ENCODE measurements at places on chromosomes 13 and 19.

- DNase-seq, result no peak
Observed at GRCh38 chr13:40315416-40316064, 350.9 kb downstream of the FOXO1 start.

DNA sequence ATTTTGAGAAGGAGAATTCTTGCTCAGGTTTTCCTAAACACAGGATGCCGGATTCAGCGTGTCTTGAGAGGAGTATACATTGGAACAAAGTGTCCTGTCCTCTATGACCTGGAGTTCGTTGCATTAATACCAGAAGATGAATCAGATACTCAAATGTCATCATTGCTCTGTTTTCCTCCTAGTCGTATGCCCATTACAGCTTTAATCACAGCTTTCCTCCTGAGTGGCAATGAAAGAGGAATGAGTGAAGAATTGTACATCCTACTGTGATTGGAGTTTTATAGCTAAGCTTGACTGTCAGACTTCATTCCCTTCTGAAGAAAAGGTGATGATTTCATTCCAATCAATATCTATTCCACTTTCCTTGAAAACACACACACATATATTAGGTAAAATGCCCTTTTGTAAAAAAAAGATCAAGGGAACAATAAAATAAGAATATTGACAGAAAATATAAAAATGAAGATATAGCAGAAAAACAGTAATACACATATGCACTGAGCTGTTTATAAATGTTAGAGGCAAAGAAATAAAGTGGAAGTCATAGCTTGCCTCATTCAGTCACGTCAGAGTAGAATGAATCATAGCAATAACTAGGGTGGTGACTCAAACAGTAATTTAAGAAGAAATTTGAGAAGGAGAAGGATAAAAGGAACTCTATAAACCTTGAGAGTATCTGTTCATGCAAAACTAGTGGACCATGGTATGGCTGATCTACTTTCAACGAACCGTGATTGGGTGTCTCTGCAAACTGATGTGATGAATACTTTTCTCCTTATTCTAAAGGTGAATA lies 501.5 kb downstream of the SUCLA2 start:
- DNase-seq, result no peak

GRCh38 chr13:41565846-41566245 lies 108.5 kb downstream of the RGCC start:
- no peak for DNase-seq

GRCh38 chr19:30011051-30011578 lies 69.1 kb downstream of the URI1 start:
- no peak for DNase-seq

DNA sequence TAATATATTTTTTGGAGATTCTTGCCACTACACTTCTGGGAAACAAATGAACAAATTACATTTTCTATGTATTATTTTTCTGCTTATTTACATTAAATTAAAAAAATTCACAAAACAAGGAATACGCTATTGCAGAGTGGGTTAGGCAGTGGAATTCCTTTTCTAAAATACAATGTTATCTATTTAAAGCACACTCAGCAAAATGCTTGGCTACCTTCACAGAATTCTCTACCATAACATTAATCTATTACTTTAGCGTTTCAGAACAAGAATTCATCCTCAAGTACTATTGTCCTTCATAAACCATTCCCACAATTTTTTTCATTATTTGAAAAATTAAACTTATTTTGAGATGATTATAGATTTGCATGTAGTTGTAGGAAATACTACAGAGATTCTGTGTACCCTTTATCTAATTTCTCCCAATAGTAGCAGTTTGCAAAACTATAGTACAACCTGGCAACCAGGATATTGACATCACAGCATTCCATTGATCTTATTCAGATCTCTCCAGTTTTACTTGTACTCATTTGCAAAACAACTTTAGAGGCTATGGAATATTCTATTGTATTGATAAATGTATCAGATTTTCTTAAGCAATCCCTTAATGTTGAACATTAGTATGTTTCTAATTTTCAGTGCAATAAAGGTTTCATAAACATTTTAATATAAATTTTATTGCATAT lies 120.9 kb downstream of the DLEU7 start:
- no peak for DNase-seq

DNA sequence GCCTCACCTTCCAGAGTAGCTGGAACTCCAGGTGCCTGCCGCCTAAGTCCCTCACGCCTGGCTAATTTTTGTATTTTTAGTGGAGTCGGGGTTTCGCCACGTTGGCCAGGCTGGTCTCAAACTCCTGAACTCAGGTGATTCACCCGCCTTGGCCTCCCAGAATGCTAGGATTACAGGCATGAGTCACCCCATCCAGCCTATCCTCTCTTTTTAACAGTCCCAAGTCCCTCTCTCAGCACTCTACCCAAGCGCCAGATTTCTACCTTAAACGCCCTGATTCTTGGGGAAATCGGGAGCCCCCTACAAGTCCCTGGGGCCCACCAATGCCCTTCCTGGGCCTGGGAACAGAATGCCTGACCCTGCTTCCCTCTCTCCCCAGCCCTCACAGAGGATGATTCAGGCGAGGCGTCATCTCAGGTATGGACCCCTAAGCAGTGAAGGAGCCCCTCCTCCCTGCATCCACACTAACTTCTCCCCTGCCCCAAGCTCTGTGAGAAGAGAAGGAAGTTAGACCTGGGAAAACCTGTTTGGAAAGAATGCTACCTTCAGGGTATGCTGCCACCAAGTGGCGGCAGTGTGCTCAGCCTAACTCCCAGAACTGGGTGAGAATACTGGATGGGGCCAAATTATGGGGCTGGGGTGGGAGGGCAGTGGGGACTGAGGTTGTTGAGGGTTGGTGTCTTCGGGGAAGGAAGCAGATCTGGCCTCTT lies 20.8 kb upstream of the EBI3 start:
- DNase-seq, result peak; percentile 30

- no peak for DNase-seq
Observed at GRCh38 chr13:99065235-99066015, 87.6 kb upstream of the DOCK9 start.

DNA sequence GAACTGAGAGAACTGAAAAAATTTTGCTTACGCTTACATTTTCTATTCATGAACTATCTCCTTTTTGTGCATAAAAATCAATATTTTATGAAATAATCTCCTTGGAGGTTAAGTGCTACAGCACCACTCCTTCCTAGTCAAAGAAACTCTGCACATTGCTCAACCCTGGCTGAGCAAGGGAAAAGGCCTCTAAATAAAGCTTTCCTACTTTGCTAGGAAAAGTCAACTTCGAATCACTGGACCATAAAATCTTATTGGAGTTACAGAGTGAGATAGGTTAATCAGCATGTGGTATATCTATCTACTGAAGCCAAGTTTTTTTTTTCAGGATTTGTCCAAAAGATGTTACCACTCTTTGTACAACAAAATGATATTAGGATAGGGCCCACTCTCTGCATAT lies 57.5 kb upstream of the HMGB1 start:
- DNase-seq, result no peak

GRCh38 chr13:96527497-96527896 lies 437.6 kb downstream of the HS6ST3 start:
- no peak for DNase-seq

DNA sequence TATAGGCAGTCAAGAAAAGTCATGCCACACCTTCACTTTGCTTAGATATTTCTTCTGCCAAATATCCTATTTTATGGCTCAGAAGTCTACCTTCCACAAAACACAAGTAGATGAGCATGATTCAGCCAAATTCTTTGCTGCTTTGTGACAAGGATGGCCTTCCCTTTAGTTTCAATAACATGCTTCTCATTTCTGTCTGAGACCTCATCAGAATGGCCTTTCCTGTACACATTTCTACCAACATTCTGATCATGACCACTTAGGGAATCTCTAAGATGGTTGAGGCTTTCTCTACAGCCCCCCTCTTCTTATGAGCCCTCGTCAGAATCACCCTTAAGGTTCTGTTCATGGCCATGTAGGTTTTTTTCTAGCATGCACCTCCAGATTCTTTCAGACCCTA lies 96.2 kb downstream of the COL4A2 start:
- no peak for DNase-seq

DNA sequence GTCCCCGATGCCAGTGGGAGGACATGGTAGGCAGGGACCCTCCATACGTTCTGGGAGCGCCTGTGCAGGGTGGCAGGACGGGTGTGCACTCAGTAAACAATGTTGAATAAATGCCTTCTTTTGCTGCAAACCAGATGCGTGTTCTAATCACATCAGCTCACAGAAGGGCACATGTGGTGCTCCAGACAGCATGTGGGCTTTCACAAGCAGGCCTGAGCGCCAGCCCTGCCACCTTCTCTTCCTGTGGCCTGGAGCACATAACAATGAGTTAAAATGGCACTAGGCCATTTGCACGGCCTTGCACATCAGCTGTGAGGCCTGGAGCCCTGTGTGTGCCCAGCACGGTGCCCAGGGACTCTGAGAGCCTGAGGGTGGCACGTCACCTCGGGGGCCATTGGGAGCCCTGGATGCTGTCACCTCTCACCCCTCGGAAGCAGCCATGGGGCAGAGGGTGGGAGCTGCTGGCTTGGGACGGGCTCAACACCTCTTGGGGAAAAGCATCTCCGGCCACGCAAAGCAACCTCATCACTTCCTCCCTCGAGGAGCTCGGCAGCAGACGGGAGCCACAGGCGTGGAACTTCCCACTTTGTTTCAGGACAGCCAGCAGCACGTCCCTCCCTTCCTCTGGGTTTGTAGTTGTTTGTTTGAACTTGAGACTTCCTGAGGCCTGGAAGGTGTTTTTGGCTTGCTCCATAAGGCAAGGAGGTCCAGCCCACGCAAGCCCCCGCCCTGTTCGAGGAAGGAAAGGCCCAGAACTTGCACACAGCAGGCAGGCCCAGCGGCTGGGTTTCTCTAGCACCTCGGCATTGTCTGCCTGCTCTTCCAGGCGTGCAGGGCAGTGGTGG lies 9.8 kb downstream of the MCF2L start:
- DNase-seq, result no peak

GRCh38 chr13:66532845-66533244 lies 697.3 kb downstream of the PCDH9 start:
- no peak for DNase-seq

- DNase-seq, result no peak
Observed at GRCh38 chr13:34085204-34085603, 267.3 kb downstream of the RFC3 start.

GRCh38 chr13:47407808-47408207 lies 511.0 kb upstream of the HTR2A start:
- no peak for DNase-seq

GRCh38 chr13:99199541-99200431 lies 868 bp upstream of the UBAC2 start:
- no peak for DNase-seq

- no peak for DNase-seq
Observed at GRCh38 chr13:49584771-49585182, 581 bp downstream of the RCBTB1 start.

DNA sequence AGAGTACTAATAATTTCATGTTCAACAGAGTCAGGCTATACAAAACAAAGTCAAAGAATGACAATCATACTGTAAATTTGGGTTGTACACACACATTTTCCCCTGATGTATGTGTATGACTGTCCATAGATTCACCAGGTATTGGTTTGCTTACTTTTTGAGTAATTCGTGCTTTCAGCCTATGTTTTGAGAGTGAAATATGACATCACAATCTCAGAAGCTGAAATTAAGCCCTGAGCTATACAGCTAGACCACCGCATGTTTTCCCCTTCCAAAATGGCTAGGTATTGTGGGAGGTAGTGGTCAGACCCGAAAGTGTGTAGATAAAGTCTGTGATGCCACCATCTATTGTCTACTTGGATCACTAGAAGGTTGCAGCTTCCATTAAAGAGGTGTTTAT lies 102.8 kb downstream of the KATNAL1 start:
- no peak for DNase-seq
